ENCODE measurements at places on chromosomes 6 and 20.

DNA sequence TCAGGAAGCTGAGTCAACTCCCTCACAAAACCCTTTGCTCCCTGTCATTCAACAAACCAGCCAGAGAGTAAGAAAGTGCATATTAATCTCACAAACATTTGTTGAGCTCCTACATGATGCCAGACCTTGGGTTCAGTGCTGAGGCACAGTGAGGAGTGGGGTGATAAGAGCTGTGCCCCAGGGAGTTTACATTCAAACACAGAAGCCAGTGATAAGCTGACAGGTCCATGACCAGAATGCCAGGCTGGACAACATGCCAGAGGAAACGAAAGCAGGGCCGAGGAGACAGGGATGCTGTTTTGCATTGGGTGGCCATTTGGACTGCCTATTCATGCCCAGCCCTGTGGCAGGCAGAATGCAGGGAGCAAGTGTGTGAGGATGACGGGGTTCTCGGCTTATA, 76.7 kb downstream of the LRFN2 start:
- no peak for DNase-seq

GRCh38 chr6:11730641-11731040, 48.0 kb downstream of the ADTRP start:
- no peak for DNase-seq

- DNase-seq, result no peak
These were observed 89.2 kb downstream of the FAM83B start for GRCh38 chr6:54935739-54936138.

GRCh38 chr20:2698186-2698817, 5.7 kb downstream of the EBF4 start:
- DNase-seq, result no peak

DNA sequence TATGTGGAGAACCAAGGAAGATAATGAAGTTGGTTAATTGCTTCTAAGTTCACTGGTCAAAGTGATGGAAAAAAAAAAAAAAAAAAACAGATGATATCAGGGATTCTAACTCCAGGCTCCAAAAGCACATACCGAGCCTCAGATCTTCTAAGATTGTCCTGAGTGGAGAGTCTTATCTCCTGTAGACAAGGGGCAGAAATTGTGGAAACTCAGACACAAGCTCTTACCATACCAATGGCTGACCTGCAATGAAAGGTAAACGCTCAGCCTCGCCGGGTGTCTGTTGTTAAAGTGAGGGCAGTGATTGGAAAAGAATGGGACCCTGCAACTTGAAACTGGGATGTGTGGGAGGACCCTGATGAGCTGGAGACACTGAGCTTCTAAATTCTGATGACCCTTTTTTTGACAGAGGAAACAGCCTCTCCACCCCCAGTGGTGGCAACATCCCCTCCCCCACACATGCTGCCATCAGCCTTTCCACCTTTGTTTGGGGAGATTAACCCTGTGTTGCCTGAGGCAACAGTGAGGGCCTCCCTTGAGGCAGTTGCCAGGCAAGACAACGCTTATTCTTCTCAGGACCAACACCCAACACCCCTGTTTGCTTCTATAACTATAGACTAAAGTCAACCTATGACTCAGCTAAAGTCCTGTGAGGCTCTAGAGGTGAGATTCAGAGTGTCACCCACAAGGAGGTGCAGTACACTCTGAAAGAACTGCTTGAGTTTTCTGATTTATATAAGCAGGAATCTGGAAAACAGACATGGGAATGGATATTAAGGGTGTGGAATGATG, 154.0 kb downstream of the THBS2 start:
- DNase-seq, result no peak

DNA sequence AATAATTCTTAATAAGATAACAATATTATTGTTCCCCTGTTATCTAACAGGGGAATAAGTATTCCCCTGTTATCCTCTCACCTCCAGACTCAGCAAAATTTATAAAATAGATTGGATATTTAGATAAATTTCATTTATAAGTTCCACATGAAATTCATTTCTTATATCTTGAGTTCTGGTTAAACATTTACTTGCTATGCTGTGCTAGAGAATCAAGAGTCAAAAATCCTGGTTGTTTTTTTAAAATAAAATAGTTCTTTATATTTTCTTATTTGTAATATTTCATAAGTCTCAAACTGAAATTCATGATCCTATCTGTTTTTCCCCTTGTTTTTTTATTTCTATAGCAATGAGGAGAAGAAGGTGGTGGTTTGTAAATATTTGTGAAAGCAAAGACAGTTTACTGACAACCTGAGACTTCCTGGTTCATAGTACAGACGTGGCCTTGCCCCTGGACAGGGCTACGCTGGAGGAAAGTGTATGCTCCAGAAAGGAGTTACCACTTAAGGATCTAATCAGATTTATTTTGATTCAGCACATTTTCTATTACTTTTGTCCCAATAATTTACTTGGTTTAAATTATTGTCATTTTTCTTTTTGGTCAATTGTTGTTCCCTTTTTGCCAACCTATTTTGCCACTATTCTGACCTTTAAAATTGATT, 37.8 kb upstream of the MARCKS start:
- DNase-seq, result no peak

GRCh38 chr6:153083869-153084268, 47.2 kb downstream of the RGS17 start:
- no peak for DNase-seq

GRCh38 chr20:50932016-50932485, 814 bp upstream of the ADNP start:
- DNase-seq, result no peak

DNA sequence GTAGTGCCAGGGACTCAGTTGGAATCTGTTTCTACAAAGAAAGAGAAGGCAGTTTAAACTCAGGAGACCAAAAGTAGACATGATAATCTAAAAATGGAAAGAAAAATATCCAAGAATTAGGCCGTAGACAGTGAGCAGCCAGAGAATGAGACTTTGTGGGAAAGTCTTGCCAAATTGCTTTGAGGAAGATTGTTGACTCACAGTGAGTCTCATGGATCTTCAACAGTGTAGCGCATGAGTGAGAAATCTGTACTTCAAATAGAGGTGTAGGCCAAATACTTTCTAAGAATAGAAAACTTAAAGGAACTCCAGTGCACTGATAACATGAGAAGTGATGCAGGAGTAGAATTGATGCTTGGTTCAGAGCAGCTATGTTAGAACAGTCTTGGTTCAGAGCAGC, 284.5 kb downstream of the HTR1B start:
- no peak for DNase-seq

- no peak for DNase-seq
These were observed 334.5 kb upstream of the NT5E start for GRCh38 chr6:85115376-85115775.

GRCh38 chr6:135257631-135258405, 76.7 kb downstream of the MYB start:
- no peak for DNase-seq

DNA sequence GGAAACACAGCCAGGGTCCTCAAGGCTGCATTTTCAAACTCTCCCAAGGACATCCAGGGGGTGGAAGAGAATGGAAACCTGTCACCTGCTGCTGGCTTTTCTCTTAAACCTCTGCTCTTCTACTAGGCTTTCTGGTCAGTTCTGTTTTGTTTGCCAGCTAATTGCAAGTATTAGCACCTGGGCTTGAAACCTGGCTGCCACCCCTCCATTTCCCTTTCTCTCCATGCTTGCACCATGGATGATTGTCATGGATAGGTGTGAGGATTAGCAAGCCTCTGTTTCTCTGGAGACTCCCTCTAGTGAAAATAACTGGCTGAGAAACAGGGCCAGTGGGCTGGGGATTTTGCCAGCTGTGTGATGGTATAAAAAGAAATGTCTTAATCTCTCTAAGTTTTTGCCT, 33.0 kb upstream of the GPR6 start:
- DNase-seq, result no peak

DNA sequence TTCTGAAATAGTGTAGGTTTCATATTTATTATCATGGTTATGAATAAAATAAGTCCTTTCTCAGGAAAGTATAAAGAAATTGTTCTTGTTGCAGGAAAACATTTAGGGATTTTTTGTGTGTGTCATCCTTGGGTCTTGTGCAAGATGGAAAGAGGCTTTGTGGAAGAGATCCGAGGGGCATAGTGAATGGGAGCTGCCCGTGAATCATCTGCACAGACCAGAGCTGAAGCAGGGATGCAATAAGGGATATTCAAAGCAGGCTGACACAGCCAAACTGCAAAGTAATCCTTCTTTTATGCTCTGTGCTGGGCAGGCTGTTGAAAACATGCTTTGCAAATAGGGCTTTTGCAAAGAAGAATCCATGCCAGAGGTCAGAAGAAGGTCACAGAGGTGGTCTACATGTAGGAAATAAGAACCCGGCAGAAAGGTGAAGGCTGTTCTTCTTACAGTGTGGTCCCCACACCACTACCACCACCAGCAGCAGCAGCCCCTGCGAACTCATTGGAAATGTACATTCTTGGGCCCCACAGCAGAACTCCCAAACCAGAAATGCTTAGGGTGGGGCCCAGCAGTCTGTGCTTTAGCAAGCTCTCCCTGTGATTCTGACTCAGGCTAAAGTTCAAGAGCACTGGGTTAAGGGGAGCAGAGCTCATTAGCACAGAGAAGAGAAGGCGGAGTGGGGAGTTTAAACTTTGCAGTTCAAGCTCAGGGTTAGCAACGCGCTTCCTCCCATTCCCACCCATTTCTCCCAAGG, 237.6 kb downstream of the QKI start:
- DNase-seq, result no peak

GRCh38 chr6:131638013-131638412, 911 bp downstream of the ENPP3 start:
- no peak for DNase-seq

DNA sequence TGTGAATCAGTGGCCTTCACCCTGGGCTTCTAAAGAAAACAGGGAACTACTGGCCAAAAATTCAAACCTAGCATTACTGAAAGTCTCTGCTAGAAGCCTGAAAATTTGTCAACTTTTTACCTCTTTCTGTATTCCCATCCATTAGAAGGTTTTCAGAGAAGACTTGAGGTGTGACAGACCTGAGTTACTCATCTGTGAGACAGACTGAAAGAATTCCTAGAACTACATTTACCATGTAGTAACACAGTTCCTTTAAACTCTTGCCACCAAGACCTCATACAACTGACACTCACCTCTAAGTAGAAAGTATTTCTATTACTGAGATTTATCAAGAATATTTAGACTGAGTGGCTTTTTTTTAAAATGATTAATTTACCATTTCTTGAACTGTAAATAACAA, 4.5 kb downstream of the DPM1 start:
- DNase-seq, result no peak

All from CD8-positive, alpha-beta memory T cell (primary cell).